Thyroid gland (tissue), 4 donors: ENCODE measurements at places on chromosomes 4 and X. TPM values are rescaled to one million over a fixed set of nuclear protein-coding genes. Genes with fewer than 3 reads are reported as not detected.
A peak's percentile ranks its signal among the peaks of the same experiment; 100 is the strongest.

The RAB39B gene
- total RNA-seq, result 2.1 TPM

The NOX1 gene
- not detected for total RNA-seq

The CUL4B gene
- total RNA-seq, result 45.8 TPM

The TBX22 gene
- 9.8 TPM for total RNA-seq

GRCh38 chr4:41572516-41572915 lies 34.6 kb downstream of the LIMCH1 start:
- no peak for DNase-seq
- no peak overlapping the region for H3K4me3 ChIP-seq
- H3K36me3 ChIP-seq, result no peaks in the 10 kb centered on the region
- H3K27me3 ChIP-seq, result no peaks in the 10 kb centered on the region
- no peak overlapping the region for H3K27ac ChIP-seq
- peaks cover 8% of the 10 kb centered on the region for H3K4me1 ChIP-seq

DNA sequence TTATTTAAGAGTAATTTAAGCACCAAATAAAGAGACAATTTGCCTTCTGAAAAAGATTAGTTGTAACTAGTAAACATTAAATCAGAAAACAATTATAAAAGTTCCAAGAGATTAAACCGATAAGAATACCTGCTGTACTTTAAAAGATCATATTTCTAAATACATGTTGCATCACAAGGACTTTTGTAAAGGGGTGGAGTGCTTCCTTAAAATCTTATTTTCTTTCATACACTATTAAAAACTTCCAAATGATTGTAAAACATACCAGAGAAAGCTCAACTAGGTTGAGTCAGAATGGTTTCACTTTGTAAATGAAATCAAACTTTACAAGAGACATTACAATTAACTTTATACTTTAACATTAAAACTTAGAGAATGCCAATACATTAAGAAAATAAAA lies 41.8 kb downstream of the ACSL4 start:
- no peak overlapping the region for H3K27ac ChIP-seq
- no peak for DNase-seq
- H3K4me1 ChIP-seq, result no peaks in the 10 kb centered on the region
- no peak overlapping the region for H3K4me3 ChIP-seq
- no peaks in the 10 kb centered on the region for H3K36me3 ChIP-seq
- no peaks in the 10 kb centered on the region for H3K27me3 ChIP-seq

DNA sequence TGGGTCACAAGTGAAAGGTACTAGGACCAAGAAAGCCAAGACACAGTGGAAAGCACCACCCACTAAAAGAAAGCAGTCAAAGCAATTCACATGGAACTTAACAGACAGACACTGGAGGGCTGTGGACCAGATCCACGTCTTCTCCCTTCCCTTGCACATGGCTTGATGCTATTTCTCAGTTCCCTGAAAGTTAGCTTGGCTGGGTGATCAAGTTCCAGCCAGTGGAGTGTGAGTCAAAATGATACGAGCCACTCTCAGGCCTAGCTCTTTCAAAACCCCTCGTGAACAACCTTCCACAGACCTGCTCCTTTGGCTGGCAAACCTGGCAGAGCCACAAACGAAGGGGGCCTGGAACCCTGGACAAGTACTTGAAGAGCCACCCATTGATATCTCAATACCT lies 52.0 kb downstream of the RELL1 start:
- H3K27me3 ChIP-seq, result no peaks in the 10 kb centered on the region
- no peak overlapping the region for H3K4me3 ChIP-seq
- peaks cover 12% of the 10 kb centered on the region for H3K4me1 ChIP-seq
- no peak for DNase-seq

DNA sequence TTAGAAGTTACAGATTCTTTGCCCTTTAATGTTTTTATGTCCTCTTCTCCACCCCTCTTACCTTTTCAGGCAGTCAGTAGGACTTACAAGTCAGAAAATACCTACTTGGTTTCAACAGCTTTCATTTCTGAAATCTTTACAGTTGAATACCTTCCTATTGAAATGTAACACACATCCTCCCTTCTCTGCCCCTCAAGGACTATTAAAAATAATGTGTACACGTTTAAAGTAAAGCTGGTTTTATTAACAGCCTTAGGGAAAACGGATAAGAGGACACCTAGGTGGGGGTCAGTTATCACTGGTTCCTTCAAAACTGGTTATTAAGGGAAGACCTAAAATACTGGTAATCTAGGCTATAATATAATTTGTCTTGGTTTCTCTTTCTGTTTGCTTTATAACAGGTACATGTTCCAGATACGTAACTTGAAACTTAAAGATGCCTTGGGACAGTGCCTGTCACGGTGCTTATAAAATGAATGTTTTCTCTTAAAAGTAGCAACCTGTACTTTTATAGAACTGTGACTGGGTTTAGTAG lies 1.8 kb downstream of the CCSER1 start:
- no peaks in the 10 kb centered on the region for H3K36me3 ChIP-seq
- peak overlapping the region; percentile 62 for H3K4me3 ChIP-seq
- H3K4me1 ChIP-seq, result peaks cover 10% of the 10 kb centered on the region
